ENCODE measurements at places on chromosomes 11 and 22. TPM values are rescaled to one million over a fixed set of nuclear protein-coding genes. Genes with fewer than 3 reads are reported as not detected.
A peak's percentile ranks its signal among the peaks of the same experiment; 100 is the strongest.

GRCh38 chr22:23079814-23080521 lies 9.6 kb downstream of the GNAZ start:
- H3K27me3 ChIP-seq: no peaks in the 10 kb centered on the region
- no peaks in the 10 kb centered on the region for H3K36me3 ChIP-seq
- no peak overlapping the region for H3K4me3 ChIP-seq
- H3K4me1 ChIP-seq: peaks cover 4% of the 10 kb centered on the region

DNA sequence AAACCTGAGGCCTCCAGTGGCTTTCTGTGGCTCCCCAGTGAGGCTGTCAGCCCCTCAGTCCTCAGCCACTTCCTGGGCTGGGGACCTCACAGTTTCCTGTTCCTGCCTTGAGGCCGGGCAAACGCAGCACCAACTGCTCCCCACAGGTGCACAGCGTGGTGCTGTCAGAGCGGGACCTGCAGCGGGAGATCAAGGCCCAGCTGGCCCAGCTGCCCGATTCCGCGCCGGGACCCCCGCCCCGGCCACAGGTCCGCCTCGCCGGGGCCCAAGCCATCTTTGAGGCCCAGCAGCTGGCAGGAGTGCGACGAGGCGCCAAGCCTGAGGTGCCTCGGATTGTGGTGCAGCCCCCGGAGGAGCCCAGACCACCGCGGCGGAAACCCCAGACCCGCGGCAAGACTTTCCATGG lies 5.4 kb downstream of the TBC1D10C start:
- H3K27me3 ChIP-seq: no peaks in the 10 kb centered on the region
- H3K36me3 ChIP-seq: no peaks in the 10 kb centered on the region
- no peaks in the 10 kb centered on the region for H3K4me1 ChIP-seq
- no peak overlapping the region for H3K27ac ChIP-seq
- no peak for DNase-seq
- no peak overlapping the region for H3K4me3 ChIP-seq

C1QTNF5 gene
- total RNA-seq: 1.2 TPM

CCDC87 gene
- 1.0 TPM for total RNA-seq

DNA sequence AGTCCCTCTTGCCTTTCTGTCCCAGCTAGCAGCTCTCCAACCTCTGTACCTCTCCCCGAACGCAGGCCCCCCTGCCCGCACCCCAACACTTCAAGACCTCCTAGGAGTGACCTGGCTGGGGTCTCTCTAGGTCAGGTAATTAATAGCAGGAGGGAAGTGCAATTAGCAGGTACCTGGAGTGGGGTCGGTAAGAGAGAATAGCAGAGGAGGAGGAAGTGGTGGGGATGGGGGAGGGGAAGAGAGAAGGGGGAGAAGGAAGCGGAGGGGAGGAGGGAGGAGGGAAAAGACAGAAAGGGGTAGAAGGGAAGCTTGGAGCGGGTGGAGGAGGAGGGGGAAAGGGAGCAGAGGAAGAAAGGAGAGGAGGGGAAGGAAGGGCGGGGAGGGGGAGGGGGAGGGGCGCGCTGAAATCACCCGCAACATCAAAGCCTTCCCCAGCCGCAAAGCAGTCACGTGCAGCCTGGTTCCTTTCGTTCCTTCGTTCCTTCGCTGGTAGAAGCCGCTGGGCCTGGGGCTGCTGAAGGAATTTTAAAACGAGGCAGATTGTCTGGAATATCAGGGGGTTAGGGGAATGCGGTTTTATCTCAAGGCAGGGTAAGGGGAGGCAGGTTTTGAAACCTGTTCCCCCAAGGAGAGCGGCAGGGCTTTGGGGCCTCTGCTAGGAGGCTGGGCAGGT lies 29.3 kb upstream of the TCF20 start:
- peak overlapping the region; percentile 92 for H3K27ac ChIP-seq
- DNase-seq: peak; percentile 59
- no peaks in the 10 kb centered on the region for H3K27me3 ChIP-seq
- peaks cover 75% of the 10 kb centered on the region for H3K4me1 ChIP-seq
- H3K36me3 ChIP-seq: no peaks in the 10 kb centered on the region

- no peak overlapping the region for H3K4me3 ChIP-seq
- no peak overlapping the region for H3K27ac ChIP-seq
- DNase-seq: no peak
Measured at GRCh38 chr11:23423104-23423503, 562.8 kb upstream of the CCDC179 start.

DNA sequence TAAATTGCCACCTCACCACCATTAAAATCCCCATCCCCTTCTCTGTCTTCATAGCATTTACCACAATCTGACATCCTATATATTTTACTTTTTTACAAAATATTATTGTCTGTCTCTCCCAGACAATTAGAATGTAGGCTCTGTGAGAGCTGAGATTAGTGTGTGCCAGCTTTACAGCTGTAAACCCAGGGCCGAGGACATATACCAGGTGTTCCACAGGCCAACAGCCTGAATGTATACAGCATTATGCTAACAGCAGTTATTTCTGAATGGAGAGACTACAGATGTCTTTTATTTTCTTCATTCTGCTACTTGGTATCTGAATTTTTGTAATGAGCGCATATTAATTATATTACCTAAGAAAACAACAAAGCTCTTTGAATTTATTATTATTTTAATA lies 36.7 kb downstream of the FZD4 start:
- peaks cover 22% of the 10 kb centered on the region for H3K4me1 ChIP-seq
- no peaks in the 10 kb centered on the region for H3K27me3 ChIP-seq
- H3K36me3 ChIP-seq: no peaks in the 10 kb centered on the region
- no peak overlapping the region for H3K4me3 ChIP-seq

DNA sequence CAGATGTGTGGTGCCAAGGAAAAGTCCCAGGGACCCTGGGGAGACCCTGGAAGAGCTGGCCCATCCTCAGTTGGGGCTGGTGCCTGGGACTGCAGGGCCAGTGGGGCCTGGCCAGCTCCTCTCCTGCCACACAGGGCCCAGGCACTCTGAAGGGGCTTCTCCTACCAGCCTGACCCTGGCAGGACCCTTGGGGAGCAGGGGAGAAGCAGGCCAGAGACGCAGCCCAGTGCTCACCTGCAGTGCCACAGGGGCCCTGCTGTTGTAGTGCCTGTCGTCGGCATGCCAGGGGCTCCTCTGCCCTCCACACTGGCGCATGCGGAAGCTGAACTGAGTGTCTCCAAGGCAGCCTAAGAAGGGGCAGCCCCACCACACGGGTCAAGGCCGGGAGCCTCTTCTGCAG lies 9.1 kb downstream of the DENND6B start:
- DNase-seq: no peak
- no peaks in the 10 kb centered on the region for H3K4me1 ChIP-seq
- H3K27me3 ChIP-seq: no peaks in the 10 kb centered on the region
- H3K36me3 ChIP-seq: no peaks in the 10 kb centered on the region
- no peak overlapping the region for H3K4me3 ChIP-seq
- H3K27ac ChIP-seq: no peak overlapping the region

MMP3 gene
- 0.42 TPM for total RNA-seq

DNA sequence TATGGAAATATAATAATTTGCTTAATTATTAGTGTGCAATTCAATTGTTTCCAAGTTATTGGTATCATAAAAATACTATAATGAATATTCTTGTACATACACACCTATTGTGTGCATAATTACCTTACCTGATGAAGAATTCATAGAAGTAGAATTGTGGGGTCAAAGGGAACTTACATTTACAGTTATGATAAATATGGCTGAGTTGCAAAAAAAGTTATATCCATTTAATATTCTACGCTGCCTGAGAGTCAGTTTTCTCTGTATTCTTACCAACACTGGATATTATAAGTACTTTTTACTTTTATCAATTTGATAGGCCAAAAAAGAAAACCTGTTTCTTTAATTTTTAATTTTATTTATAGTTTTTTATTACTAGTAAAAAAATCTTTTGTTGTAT lies 2.1 kb upstream of the PSMA1 start:
- no peaks in the 10 kb centered on the region for H3K27me3 ChIP-seq
- H3K4me1 ChIP-seq: peaks cover 6% of the 10 kb centered on the region
- H3K27ac ChIP-seq: no peak overlapping the region
- H3K4me3 ChIP-seq: no peak overlapping the region
- no peaks in the 10 kb centered on the region for H3K36me3 ChIP-seq
- DNase-seq: no peak

POU2AF2 gene
- total RNA-seq: not detected

DNA sequence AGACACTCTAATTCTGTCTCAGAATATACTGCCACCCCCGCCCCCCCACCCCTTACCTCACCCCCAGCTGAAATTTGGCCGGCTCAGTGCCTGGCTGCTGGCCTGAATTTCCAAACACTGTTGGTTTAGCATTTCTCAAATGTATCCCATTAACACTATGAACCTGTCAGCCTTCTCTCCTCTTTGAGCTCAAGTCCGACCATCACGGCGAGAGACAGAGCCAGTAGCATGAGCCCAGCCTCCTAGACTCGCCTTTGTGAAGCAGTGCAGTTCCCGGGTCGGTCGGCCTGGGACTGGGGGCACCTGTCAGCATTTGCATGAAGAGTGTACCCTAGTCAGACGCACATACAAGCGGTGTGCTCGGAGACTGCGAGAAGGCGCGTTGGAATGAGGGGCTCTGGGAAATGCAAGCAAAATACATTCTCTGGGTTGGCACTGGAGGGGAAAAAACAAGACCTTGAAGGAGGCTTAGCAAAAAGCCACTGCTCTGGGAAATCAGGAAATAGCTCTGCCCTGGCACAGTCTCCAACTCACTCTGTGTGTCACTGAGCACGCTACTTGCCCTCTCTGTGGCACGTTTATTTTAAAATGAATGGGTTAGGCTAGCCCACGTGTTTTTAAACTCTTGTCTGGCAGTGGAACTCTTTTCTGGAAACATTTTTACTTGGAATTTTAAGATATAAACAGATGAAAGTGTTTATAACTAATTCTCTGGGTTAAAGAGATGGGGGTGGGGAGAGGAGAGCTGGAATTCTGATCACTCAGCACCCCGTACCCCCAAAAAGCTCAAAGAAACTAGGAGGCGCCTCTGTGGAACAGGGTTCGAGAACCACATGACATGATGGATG lies 108.3 kb downstream of the TIMP3 start:
- H3K27me3 ChIP-seq: no peaks in the 10 kb centered on the region
- DNase-seq: no peak
- H3K4me3 ChIP-seq: no peak overlapping the region
- H3K27ac ChIP-seq: no peak overlapping the region
- no peaks in the 10 kb centered on the region for H3K36me3 ChIP-seq

ALKBH8 gene
- 16.8 TPM for total RNA-seq

- H3K27me3 ChIP-seq: no peaks in the 10 kb centered on the region
- no peaks in the 10 kb centered on the region for H3K36me3 ChIP-seq
- H3K4me3 ChIP-seq: no peak overlapping the region
- H3K4me1 ChIP-seq: peaks cover 19% of the 10 kb centered on the region
- H3K27ac ChIP-seq: peak overlapping the region; percentile 72
Measured at GRCh38 chr11:120612513-120613263, 101.1 kb downstream of the GRIK4 start.

DNA sequence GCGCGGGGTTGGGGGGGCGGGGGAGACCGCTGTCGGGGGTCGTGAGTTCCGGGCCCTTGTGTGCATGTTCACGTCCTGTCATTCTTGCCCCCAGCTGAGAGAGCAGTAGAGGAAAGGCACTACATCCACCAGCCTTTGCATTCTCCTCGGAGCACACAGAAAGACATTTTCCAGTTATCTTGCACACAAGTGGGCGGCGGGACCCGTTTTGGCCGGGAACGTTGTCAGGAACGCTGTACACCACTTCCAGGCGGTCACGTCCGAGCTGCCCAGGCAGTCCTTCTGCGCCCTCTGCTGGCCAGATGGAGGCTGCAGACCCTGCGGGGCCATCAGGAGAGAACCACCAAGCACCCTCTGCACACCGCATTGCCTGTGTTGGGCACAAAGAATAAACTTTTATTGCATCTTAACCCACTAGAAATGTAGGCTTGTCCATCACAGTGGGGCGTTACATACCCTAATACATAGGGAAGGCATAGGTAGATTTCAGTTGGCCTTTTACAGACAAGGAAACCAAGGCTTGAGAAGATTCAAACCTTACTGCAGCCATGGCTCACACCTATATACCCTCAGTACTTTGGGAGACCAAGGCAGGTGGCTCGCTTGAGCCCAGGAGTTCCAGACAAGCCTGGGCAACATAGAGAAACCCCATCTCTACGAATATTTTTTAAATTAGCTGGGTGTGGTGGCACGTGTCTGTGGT lies 2.8 kb upstream of the CDKN1C start:
- H3K27ac ChIP-seq: no peak overlapping the region
- peaks cover 46% of the 10 kb centered on the region for H3K4me1 ChIP-seq
- no peaks in the 10 kb centered on the region for H3K36me3 ChIP-seq
- no peaks in the 10 kb centered on the region for H3K27me3 ChIP-seq
- no peak overlapping the region for H3K4me3 ChIP-seq

RPS13 gene
- total RNA-seq: 1,349 TPM

CXCR5 gene
- total RNA-seq: not detected

DNA sequence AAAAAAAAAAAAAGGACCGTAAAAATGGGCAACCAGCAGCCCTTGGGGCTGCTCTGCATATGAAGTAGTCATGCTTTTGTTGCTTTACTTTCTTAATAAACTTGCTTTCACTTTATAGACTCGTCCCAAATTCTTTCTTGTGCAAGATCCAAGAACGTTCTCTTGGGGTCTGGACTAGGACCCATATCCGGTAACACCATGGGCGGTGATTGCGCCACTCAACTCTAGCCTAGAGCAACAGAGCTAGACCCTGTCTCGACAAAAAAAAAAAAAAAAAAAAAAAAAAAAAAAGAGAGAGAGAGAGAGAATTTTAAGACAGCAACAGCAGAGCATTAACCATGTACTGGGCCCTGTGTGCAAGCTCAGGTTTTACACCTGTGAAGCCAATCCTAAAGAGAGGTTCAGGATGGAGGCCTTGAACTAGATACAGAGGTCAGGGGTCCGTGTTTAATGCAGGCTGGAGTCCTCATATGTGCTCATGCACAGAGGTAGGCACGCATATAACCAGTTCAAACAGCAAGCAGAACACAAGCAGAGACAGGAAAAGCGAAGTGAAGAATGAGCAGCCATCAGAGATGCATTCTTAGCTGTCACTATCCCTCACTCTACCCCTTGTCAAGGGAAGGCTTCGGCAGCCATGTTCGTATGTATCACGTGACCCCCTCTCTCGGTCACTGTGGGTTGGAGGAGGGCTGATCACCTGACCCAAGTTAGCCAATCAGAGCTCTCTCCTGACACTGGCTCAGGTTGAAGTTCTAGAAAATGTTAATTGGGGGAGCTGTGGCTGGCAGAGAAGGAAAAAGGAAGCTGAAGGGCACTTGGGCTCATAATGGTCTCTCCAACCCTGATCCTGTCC lies 16.7 kb upstream of the SYT12 start:
- no peaks in the 10 kb centered on the region for H3K27me3 ChIP-seq
- peak; percentile 74 for DNase-seq
- no peak overlapping the region for H3K4me3 ChIP-seq
- peaks cover 16% of the 10 kb centered on the region for H3K4me1 ChIP-seq
- H3K27ac ChIP-seq: no peak overlapping the region

DNA sequence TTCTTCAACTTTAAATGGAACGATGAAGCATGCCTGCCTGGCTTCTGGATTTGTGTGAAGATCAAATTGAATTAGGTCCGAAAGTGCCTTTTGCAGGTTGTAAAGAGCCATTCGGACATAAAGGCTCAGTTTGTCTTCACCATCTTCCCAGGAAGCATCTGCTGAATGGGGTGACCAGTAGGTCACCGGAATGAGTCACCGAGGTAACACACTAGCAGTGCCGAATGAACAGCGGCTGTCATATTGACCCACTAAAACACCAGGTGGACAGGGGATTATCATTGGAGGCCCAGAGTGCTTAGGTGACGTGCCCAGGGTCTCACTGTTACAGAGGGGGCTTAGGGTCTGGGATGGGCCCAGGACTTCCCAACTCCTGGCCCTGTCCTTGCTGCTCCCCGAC lies 43.1 kb upstream of the MYH9 start:
- H3K36me3 ChIP-seq: no peaks in the 10 kb centered on the region
- no peak overlapping the region for H3K4me3 ChIP-seq
- no peak overlapping the region for H3K27ac ChIP-seq
- no peak for DNase-seq
- H3K4me1 ChIP-seq: peaks cover 65% of the 10 kb centered on the region
- H3K27me3 ChIP-seq: no peaks in the 10 kb centered on the region

DEUP1 gene
- total RNA-seq: 0.25 TPM
